ENCODE measurements at places on chromosomes 1 and 21.

GRCh38 chr1:26066160-26066559 lies 1.3 kb downstream of the TRIM63 start:
- DNase-seq: no peak

DNA sequence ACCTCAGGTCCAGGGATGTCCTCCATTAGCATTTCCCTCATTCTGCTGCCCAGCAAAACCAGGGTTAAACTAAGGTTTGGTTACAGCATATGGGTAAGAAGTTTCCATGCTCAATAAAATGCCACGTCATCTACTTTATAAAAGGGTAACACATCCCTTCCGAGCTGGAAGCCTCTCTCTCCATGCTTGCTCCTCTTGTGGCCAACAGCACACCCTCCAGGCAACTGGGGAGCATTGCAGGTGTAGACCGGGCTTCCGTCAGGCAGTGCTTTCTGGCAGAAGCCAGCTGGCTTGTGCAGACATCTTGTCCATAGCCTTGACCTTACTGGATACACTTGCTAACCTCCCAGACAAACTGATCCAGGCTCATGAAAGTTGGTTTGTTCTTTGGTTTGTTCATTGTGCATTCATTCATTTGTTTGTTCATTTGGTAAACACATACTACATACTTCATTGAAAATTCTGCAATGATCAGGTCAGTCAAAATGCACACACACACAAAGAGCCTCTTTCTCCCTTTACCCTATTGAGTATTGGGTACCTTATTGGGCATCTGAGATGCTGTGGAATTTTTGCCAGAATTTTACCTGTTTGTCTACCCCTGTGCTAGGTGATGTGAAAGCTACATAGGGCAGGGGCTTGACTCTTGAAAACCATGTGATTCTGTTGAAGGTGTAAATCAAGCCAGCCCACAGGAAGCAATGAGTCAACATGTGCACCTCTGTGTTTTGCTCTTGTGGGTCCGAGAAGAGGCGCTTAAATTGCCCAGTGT lies 422.8 kb downstream of the CAMTA1 start:
- DNase-seq: peak; percentile 85

GRCh38 chr1:81431624-81432000 lies 369.1 kb upstream of the ADGRL2 start:
- no peak for DNase-seq

- no peak for DNase-seq
Measured at GRCh38 chr1:17612831-17613230, 73.3 kb downstream of the ARHGEF10L start.

- DNase-seq: no peak
Measured at GRCh38 chr1:229093609-229094336, 177.1 kb upstream of the RAB4A start.

DNA sequence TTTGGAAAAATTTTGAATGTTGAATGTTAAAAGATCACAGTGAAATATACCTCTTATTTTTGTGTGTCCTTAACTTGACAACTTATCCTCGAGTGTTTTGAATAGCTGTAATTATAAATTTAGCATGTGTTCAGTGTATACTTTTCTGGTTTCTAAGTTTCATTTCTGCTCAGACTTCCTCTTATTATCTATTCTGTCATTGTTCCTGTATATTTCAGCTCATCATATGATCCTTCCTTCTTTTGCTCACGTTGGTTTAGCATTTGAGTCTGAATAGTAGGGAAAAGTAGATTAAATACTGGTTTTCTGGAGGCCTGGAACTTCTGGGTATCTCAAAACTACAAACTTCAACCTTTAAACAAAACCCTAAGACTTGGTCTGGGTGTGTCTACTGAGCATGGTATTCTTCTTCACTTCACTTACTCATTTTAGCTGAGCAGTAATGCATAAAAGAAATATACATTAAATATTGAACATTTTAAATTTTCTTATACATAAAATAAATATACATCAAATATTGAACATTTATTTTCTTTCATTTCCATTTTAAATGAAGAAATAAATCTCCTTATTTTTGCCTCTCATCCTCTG lies 3.3 kb upstream of the ATP6V1G3 start:
- no peak for DNase-seq

GRCh38 chr1:199041173-199041914 lies 402.5 kb downstream of the PTPRC start:
- peak; percentile 98 for DNase-seq

DNA sequence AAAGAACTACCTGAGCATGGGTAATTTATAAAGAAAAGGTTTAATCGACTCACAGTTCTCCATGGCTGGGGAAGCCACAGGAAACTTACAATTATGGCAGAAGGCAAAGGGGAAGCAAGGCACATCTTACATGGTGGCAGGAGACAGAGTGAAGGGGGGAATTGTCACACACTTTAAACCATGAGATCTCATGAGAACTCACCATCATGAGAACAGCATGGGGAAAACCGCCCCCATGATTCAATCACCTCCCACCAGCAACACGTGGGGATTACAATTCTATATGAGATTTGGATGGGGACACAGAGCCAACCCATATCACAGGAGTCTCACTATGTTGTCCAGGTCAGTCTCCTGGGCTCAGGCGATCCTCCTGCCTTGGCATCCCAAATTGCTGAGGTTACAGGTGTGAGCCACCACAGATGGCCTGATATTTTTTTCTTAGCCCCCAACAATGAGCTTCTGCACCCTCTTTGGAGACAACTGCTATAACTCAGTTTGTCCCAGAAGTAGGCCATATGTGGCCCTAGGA lies 22.5 kb upstream of the MORC3 start:
- DNase-seq: no peak

- DNase-seq: peak; percentile 95
Measured at GRCh38 chr21:38831526-38832467, 26.1 kb downstream of the ETS2 start.

DNA sequence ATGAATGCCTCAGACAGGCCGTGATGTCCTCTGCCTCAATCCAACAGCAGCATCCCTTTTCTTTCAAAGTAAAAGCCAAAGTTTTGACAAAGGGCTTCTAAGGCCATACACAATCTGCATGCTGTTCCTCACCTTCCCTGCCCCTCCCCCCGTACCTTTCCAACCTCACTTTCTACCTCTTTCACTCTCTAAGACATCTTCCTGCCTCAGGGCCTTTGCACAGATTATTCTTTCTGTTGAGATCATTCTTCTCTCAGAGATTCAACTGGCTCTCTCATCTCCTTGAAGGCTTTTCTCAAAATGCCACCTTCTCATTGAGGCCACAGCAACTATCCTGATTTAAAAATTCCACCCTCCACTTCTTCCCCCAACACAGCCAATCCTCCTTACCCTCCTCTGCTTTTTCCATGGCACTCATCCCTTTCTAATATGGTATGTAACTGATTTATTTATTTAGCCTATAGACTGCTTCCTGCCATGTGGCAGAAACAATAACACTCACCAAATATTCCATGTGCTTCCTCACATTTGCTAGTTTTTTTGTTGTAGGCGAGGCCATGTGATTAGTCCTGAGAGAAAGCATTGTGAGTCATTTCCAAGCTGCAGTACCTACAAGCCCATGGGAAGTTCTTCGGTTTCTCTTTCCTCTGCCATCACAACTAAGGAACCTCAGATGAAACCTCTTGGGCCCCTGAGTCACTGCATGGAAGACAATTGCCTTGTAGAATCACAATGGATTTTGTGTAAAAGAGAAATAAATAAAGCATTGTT lies 58.7 kb upstream of the GADD45A start:
- DNase-seq: no peak

GRCh38 chr1:231571904-231572303 lies 43.4 kb downstream of the TSNAX start:
- DNase-seq: no peak

DNA sequence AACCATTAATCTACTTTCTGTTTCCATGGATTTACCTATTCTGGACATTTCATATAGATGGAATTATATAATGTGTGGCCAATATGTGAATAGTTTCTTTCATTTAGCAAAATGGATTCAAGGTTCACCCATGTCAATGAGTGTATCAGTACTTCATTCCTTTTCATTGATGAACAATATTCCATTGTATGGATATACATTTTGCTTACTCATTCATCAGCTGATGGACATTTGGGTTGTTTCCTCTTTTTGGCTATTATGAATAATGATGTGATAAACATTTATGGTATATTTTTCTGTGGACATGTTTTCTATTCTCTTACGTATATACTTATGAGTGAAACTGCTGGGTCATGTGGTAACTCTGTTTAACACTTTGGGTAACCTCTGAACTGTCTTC lies 97.8 kb downstream of the SCMH1 start:
- DNase-seq: no peak

DNA sequence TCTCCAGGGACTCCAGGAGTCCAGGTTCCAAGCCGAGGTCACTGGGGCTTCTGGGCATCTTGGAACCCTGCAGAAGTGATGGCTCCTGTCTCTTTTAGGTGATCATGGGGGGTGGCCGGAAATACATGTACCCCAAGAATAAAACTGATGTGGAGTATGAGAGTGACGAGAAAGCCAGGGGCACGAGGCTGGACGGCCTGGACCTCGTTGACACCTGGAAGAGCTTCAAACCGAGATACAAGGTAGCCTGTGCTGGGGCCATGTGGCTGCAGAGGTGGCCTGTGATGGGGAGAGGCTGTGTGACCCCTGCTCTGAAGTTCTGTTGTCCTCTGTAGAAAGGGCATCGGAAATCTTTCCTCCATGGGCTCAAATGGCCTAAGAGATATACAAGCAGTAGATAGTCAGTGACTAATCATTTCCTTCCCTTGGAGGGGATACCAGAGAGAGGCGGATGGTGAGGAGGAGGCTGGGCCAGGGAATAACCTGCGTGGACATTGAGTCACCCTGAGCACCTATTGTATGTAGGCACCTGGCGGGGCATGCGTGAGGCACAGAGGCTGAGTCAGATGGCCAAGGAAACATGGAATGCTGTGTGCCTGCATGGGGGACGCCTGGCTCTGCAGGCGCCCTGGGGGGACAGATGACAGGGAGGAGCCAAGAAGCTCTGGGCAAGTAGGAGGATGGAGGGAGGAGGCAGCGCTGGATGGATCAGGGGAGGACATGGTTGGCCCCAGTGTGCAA lies 59.0 kb downstream of the ALPL start:
- no peak for DNase-seq

- DNase-seq: peak; percentile 75
Measured at GRCh38 chr21:21003701-21004100, 5.5 kb downstream of the NCAM2 start.
